ENCODE measurements at places on chromosomes 2 and 18. TPM values are rescaled to one million over a fixed set of nuclear protein-coding genes. Genes with fewer than 3 reads are reported as not detected.
A peak's percentile ranks its signal among the peaks of the same experiment; 100 is the strongest.

- peak overlapping the region; percentile 19 for H3K27ac ChIP-seq
- DNase-seq, result no peak
- peak overlapping the region; percentile 83 for H3K4me3 ChIP-seq
- no peaks in the 10 kb centered on the region for H3K36me3 ChIP-seq
- H3K27me3 ChIP-seq, result no peaks in the 10 kb centered on the region
Observed at GRCh38 chr2:241507430-241508239, 749 bp downstream of the STK25 start.

DNA sequence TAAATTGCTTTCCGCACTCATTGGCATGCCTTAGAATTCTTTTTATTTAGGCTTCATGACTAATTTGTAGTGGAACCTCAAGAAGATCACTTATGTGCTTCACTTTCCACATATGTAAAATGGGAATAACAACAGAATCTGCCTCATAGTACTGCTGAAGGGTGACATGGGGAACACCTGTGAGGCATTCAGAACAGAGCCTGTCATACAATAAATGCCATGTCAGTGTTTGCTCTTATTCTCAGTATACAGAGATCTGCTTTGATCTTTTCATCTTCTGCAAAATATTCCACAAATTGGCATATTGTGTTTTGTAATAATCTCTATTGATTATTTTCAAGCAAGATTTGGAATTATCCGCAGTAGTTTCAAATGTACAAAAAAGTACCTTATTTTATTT lies 17.4 kb upstream of the CPS1 start:
- H3K36me3 ChIP-seq, result no peaks in the 10 kb centered on the region
- no peaks in the 10 kb centered on the region for H3K27me3 ChIP-seq
- H3K4me1 ChIP-seq, result no peaks in the 10 kb centered on the region
- H3K4me3 ChIP-seq, result no peak overlapping the region
- no peak for DNase-seq

- H3K36me3 ChIP-seq, result no peaks in the 10 kb centered on the region
- H3K4me3 ChIP-seq, result no peak overlapping the region
- no peaks in the 10 kb centered on the region for H3K4me1 ChIP-seq
- no peaks in the 10 kb centered on the region for H3K27me3 ChIP-seq
Observed at GRCh38 chr2:174623106-174623637, 25.6 kb upstream of the WIPF1 start.

The WDPCP gene
- 13.6 TPM for total RNA-seq

The ZBTB7C gene
- 1.4 TPM for total RNA-seq

The B3GNT7 gene
- 1.7 TPM for total RNA-seq

DNA sequence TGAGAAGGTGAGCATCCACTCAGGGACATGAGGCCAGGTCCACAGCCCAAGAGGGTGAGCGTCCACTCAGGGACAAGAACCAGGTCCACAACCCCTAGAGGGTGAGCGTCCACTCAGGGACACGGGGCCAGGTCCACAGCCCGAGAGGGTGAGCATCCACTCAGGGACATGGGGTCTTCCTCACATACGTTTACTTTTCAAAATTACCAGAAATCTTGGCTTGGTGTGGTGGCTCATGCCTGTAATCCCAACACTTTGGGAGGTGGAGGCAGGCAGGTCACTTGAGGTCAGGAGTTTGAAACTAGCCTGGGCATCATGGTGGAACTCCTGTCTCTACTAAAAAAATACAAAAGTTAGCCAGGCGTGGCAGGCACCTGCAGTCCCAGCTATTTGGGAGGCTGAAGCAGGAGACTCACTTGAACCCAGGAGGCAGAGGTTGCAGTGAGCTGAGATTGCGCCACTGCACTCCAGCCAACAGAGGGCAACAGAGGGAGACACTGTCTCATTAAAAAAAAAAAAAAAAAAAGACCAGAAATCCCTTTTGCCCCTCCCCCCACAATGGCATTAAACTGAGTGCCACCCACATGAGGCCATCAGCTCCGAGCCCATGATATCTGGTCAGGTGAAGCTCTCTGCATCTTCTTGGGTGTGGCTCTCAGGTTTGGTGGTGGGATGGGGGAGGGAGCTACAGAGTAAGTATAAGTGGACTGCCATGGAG lies 9.0 kb upstream of the MBP start:
- H3K27me3 ChIP-seq, result no peaks in the 10 kb centered on the region
- no peak overlapping the region for H3K27ac ChIP-seq
- no peaks in the 10 kb centered on the region for H3K36me3 ChIP-seq
- H3K4me3 ChIP-seq, result no peak overlapping the region

The BOK gene
- total RNA-seq, result 64.9 TPM

The PXDN gene
- 467 TPM for total RNA-seq

All from astrocyte (in vitro differentiated cells and primary cell).